ENCODE measurements at places on chromosomes 11 and 22.

GRCh38 chr11:134685793-134686380, 273.8 kb upstream of the B3GAT1 start:
- no peak for DNase-seq

- DNase-seq = no peak
These were observed 281.7 kb downstream of the LRRC4C start for GRCh38 chr11:41177791-41178190.

DNA sequence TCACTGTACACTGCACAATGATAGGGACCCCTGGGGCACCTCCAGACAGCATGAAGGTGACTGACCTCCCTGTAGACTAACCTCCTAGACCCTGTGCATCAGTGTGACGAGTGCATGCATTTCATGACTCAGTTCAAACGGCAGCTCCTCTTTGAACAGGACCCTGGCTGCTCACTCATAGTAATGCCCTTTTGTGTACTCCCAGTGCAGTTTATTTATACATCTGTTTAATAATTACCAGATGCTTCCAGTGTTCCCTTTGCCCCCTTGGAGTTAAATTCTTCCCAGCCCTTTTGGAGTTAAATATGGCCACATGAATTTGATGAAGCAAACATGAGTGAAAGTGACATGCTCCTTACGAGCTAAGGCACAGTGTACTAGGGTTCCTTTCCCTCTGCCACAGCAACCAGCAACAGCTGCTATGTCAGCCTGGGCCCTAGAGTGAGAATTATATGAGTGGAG, 72.4 kb downstream of the PANX1 start:
- DNase-seq = no peak

DNA sequence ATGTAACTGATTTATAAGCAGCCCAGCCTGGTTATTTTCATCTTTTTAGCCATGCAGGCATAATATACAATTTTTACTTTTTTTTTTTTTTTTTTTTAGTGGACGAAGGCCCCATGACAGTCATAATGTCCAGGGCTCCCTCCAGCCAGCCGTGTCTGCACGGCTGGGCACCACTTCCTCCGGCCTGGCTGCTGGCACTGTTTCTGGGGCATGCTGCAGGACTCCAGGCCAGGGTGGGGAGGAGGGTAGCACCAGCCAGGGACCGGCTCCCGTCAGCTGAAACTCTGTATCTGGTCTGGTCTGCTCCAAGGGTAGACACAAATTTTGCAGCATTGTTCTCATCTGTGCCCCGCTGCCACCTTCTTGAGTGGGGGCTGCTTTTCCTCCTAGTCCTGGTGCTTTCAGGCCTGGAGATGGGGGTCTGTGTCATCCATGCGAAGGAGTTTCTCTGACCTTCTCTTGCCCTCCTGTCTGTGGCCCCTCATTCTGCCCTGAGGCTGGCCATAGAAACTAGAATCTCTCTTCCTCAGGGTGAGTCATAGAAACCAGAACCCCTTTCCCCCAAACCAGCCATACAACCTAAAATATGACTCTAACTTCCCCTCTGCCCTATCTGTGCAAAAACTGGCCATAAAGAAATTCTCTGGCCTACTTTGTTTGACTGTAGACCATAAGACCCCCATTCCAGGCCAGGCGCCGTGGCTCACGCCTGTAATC, 9.2 kb upstream of the RRP7A start:
- no peak for DNase-seq

GRCh38 chr11:109041876-109042275, 377.0 kb downstream of the DDX10 start:
- DNase-seq = no peak

- DNase-seq = no peak
These were observed 80.1 kb upstream of the CD44 start for GRCh38 chr11:35058669-35059434.

GRCh38 chr11:110219006-110219785, 77.2 kb downstream of the RDX start:
- no peak for DNase-seq

- DNase-seq = no peak
These were observed 2.8 kb upstream of the ANO9 start for GRCh38 chr11:444396-445144.

- no peak for DNase-seq
These were observed 33.5 kb upstream of the FCHSD2 start for GRCh38 chr11:73175551-73176144.

- DNase-seq = no peak
These were observed 25.2 kb upstream of the PLET1 start for GRCh38 chr11:112285841-112286311.

DNA sequence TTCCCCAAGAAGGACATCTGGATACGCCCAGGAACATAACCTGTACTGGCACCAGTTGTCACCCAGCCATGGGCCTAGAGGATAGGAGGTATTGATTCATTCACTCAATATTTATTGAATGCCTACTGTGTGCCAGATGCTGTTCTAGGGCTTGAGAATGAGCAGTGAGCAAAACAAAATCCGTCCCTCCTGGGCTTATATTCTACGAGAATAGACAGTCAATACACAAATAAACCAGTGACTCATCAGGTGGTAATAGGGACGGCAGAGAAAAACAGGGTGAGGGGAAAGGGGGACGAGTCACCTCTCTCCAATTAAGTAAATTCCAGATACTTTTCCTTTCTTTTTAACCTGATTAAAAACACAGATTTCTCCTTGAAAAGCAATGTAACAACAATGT, 103.5 kb downstream of the MICAL2 start:
- DNase-seq = no peak

GRCh38 chr11:73361953-73362776, 14.0 kb upstream of the RELT start:
- no peak for DNase-seq

DNA sequence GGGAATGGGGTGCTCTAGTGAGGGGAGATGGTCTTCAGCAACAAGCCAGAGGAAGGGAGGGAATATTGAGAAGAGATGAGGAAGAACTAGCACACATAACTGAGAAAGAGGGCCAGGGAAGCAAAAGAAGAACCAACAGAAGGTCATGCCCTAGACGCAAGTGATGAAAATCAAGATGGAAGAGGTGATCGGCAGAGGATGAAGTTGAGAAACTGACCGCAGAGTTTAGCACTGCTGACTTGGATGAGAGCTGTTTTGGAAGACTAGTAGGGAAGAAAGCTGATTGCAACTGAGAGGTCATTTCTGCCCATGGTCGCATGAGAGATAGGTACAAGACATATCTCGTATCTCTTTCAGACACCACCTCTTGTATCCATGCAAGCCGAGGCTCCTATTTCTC, 2.9 kb downstream of the SPINDOC start:
- DNase-seq = no peak

DNA sequence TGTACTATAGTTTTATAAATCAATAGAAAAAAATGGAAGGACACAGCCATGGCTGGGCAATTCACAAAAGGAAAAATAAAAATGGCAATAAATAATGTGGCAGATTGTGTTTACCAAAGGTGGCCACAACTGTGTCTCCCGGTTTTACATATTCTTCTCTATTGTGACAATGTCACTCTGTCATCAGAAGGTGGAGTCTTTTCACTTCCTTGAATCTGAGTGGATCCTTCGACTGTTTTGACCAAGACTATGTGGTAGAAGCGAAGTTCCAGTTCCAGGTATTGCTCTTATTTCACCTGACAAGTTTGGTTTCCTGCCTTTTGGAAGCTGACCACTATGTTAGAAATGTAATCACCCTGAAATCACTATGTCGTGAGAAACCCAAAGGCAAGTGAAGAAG, 31.0 kb upstream of the HSD17B12 start:
- no peak for DNase-seq

DNA sequence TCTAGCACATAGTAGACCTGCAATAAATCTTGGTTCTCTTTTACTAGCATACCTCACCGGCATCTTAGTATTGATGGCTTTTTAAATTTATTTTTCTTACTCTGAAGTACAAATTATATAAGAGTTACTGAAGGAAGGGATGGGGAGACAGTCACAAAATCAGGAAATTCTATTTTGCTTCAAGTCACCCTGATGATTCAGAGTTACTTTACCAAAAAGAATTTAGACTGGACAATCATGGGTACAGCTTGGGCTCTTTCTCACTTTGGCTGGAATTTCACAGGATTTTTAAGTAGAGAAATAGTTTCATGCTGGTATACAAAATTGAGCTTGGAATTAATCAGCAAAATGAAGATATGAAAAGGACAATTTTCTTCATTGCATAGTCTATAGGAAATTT, 919.2 kb downstream of the METTL15 start:
- DNase-seq = no peak

DNA sequence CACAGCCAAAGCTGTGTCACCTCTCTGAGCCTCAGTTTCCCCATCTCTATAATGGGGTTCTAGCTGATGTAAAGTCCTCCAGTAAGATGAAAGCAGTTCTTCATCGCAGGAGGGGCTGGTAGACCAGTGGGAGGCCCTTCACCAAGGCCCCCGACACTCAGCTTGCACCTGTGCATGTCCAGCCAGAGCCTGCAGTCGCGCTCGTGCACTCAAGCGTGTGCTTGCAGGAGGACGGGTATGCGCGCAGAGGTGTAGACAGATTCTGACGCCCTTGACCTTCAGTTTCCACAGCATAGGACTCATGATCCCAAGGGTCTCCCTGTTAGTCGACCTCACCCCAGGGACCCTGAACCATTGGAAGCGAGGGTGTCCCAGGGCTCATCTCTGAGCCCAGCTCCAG, 633.7 kb downstream of the TBC1D22A start:
- no peak for DNase-seq

DNA sequence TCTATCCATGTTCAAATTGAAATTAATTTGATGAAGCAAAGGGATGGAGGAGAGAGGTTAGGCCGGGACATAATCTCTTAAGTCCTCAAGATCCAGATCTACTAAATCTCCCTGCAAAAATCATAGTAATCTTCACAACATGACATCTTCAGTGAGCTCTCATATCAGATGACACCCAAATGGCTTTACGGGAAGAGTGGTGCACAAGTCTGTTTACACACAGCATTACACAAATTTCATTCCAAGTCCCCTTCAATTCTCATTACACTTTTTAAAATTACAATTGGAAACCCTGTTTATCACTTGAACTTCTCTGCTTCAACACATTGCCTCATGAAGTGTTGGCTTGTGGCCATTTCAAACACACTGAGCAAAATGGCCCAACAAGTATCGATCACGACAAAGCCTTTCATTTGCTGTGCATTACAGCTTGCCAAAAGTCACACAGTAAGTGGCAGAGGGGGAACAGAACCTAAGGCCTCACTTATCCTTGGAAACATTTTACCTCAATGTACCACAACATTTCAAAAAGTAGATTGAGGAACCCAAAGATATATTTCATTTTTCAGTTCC, 17.9 kb upstream of the TPH1 start:
- DNase-seq = no peak

GRCh38 chr11:118899706-118900360, 16.1 kb downstream of the CXCR5 start:
- no peak for DNase-seq

DNA sequence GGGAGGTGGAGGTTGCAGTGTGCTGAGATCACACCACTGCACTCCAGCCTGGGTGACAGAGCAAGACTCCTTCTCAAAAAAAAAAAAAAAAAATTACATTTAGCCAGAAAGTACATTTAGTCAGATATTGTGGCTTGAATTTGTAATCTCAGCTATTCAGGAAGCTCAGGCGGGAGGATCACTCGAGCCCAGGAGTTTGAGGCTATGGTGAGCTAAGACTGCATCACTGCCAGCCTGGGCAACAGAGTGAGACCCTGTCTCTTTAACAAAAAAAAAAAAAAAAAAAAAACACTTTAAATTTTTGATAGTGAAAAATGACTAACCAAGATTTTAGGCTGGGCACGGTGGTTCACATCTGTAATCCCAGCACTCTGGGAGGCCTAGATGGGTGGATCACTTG, 27.3 kb downstream of the MRTFA start:
- DNase-seq = no peak
